ENCODE measurements at places on chromosomes 13 and 19. TPM values are rescaled to one million over a fixed set of nuclear protein-coding genes. Genes with fewer than 3 reads are reported as not detected.

GRCh38 chr19:46077815-46078167 lies 37.0 kb upstream of the IGFL4 start:
- no peak for DNase-seq

The CLEC17A gene
- total RNA-seq, result 0.10 TPM

- DNase-seq, result no peak
These were observed 1.0 kb upstream of the MYH14 start for GRCh38 chr19:50202386-50202785.

The MBD3L2 gene
- total RNA-seq, result not detected

GRCh38 chr13:30116379-30116778 lies 191.0 kb downstream of the KATNAL1 start:
- no peak for DNase-seq

- DNase-seq, result no peak
These were observed 42.6 kb downstream of the EFNB2 start for GRCh38 chr13:106492588-106493475.

The ADGRE3 gene
- 1.2 TPM for total RNA-seq

DNA sequence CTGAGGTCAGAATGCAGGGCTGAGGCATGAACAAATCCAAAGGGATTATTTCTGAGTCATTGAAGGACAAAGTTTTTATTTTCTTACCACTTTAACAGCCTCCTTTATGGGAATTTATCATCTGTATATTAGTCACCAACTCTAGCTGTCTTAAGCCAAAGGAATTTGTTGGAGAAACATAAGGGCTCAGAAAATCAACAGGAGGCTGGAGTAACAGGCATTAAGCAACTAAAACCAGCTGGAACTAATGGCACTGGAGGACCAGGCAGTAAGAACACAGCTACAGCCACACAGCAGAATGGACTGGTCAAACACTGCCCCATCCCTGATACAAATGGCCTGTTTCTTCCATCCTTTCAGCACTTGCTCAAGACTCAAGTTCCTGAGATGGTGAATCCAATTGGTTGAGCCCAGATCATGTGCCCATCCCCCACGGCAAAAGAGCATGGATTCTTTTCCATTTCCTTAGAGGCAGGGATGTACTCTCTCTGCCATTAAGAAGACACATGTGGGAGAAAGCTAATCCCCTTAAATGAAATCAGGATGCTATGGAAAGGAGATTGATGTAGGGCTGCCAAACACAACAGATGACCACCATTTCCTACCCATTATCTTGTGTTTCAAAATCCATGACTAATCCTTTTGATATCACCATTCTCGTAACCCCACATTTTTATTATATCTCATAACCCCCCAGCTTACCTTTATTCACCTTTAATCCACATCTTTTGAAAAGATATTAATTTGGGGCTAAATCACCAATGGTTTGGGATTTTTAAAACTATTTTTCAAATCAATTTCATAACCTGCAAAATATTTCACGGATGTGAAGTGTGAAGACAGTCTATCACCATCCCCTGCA lies 157.0 kb upstream of the FNDC3A start:
- no peak for DNase-seq

GRCh38 chr13:54175466-54175865 lies 1146.9 kb downstream of the OLFM4 start:
- no peak for DNase-seq

- no peak for DNase-seq
These were observed 1.2 kb downstream of the RPS19 start for GRCh38 chr19:41861116-41861768.

GRCh38 chr19:55005684-55006488 lies 32.2 kb downstream of the GP6 start:
- DNase-seq, result no peak

The TRAPPC2B gene
- 13.3 TPM for total RNA-seq

- DNase-seq, result no peak
These were observed 93.9 kb downstream of the STARD13 start for GRCh38 chr13:33191425-33192210.

- DNase-seq, result no peak
These were observed 16.8 kb upstream of the AKAP8 start for GRCh38 chr19:15396436-15396835.

DNA sequence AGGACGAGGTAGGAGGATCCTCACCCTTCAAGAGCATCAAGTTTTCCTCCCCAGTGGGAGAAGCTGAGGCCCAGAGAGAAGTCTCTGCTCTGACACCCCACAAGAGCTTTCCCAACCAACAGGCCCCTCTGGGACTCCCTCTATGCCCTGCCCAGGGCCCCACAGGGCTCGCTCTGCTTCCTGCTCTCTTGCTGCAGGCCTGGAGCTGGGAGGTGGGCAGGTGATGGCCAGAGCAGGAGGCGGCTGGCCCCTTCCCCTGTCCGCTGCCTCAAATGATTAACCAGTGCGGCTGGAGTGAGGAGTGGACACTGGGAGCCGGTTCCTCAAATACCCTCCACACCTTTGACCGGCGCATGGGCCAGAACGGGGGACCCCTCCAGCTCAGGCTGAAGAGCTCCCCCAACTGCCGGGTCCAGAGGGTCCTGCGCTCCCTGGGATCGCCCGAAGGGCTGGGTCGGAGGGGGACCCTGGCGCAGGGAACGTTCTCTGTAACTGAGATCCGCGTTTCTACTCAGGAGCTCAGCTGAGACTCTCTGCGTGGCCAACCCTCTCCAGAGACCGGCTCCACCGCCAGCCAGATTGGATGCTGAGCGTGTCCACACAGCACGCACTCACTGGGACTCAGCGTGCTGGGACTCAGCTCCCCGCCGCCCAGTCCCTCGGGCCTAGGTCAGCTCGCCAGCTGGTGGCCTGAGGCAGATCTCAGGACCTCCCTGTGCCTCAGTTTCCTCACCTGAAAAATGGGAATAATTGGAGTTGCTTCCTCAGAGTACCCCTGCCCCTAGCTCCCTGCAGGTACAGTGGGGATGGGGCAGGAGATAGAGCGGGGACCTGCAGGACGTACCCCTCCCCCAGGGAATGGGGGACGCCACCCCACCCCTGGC lies 6.7 kb upstream of the ONECUT3 start:
- DNase-seq, result no peak

The SIGLECL1 gene
- total RNA-seq, result not detected

- no peak for DNase-seq
These were observed 182.4 kb upstream of the UFM1 start for GRCh38 chr13:38167164-38167822.

The DMKN gene
- 456 TPM for total RNA-seq

DNA sequence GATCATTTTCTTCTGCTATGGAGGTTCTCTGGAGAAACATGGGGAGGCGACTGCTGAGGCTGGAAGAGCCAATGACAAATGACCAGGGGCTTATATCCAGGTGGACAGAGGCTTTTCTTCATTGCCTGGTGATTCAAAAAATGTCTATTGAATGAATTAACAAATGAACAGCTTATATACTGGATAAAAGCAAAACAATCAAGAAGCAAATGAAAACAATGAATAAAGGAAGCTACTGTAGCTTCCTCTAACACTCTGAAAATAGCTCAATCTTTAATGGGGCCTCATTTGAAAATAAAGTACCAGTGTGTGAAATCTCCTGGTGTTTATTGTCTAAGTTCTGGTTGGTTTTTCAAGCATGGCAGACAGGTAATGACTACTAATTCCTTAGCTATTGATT lies 167.5 kb upstream of the TMTC4 start:
- DNase-seq, result no peak

GRCh38 chr13:46211116-46211482 lies 629 bp upstream of the LRRC63 start:
- no peak for DNase-seq

DNA sequence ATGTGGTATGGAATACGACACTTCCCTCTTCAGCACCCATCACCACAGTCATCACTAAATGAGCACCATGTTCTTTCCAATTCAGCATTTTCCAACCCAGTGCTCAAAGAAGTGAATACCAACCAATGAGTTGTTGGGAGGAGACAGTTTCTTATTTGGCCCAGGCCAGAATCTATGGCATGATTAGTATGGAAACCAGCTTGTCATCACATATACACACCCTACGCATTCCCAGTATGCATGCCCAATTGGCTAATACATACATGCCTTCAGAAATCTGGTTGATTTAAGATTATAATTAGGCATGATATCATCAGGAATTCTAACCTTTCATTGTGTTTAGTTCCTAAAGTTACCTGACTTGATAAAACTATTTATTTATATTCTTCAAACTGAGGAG lies 430.0 kb downstream of the DIAPH3 start:
- DNase-seq, result no peak

- no peak for DNase-seq
These were observed 2.0 kb upstream of the IL17D start for GRCh38 chr13:20701461-20701860.

The CLEC4M gene
- total RNA-seq, result 0.59 TPM

The ZFP36 gene
- 32.1 TPM for total RNA-seq

DNA sequence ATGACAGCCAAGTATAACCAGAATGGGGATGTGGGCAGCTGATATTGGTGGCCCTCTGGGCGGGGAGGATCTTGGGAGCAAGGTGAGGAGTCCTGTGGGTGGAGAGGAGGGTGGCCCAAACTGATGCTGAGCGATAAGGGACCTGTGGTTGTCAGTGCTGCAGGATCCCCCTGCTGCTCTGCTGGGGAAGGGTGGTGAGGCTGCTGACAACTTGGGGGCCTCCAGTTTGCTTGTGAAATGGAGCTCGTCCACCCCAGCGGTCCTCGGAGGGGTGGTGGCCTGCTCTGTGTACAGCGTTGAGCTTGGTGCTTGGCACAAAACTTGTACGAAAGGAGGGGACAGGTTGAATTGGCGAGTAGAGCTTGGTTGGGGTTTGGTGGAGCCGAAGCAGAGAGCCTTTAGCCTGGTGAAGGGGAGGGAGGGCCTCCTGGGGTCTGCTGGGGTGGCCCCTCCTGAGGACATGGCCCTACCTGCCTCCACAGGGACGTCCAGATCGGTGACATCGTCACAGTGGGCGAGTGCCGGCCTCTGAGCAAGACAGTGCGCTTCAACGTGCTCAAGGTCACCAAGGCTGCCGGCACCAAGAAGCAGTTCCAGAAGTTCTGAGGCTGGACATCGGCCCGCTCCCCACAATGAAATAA lies 2.9 kb downstream of the RPS11 start:
- DNase-seq, result no peak

DNA sequence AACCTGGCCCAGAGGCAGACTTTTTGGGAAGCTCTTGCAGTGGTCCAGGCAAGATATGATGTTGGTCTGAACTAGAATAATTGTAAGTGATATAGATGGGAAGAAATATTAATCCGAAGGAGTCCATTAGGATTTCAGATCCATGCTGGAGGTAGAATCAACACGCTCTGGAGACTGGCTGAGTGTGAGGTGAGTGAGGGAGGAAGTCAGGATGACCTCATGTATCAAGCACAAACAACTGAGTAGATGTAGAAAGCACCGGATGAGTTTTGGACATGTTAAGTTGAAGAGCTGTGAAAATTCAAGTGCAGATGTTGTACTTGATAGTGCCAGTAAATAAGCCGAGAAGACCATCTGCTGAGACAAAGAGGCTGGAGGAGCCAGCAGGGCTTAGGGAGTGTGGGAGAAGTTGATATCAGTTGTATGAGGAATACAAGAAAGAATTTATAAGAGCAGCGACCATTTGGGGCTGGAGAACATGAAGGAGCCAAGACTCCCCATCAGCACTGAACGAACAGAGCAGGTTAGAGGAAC lies 5.3 kb upstream of the CNMD start:
- no peak for DNase-seq

Data from skin of body (tissue), 3 donors.